AG09319 (cell line): ENCODE measurements at places on chromosomes 5 and 9.

- no peak for DNase-seq
Measured at GRCh38 chr9:113991714-113992113, 86.4 kb downstream of the AMBP start.

DNA sequence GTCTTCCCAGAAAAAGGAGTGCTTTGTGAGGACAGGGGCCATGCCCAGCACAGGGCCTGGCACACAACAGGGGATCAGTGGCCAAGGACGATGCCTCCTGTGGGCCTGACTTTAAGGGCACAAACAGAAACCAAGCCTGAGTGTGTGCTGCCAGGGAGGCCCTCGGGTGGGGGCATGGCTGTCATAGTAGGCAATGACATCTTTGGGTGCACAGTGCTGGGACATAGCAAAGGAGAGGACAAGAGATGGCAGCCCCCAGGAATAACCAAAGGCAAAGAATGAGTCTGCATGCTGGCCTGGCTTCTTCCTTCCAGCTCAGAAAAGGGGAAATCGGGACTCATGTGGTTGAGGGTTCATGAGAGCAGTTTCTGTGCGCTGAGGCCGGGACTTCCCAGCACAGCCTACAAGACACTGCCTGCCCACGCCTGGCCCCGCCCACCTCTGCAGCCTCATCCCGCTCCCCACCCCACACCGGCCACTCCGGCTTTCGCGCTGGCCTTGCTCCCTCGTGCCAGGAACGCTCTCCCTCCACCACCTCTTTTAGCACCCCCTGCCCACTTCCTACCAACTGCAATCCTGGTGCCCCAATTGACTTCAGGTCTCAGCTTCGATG lies 13.8 kb upstream of the LHX2 start:
- DNase-seq, result no peak

GRCh38 chr9:96555567-96556386 lies 63.9 kb downstream of the CDC14B start:
- DNase-seq, result no peak

- DNase-seq, result no peak
Measured at GRCh38 chr5:81558188-81558587, 164.3 kb upstream of the ACOT12 start.

GRCh38 chr5:17190799-17191391 lies 26.5 kb upstream of the BASP1 start:
- DNase-seq, result no peak

- no peak for DNase-seq
Measured at GRCh38 chr5:55533521-55534435, 986 bp downstream of the PLPP1 start.

DNA sequence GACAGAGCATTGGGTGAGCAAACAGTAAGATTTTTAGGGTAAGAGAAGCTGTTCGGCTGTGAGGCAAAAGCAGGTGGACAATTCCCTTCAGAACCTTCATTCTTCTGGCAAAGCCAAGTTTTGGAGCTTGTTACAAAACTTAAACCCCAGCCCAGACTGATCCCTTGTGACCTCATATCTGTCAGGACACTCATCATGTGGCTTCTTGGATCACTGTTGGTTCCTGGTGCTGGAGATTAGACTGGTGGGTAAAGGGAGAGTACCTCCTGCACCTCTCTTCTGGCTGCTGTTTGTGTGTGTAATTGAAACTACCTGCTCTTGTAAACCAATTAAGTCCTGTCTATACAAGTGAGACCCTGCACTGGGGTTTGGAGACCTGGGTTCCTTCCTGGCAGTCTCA lies 21.0 kb downstream of the LARP1 start:
- DNase-seq, result no peak

DNA sequence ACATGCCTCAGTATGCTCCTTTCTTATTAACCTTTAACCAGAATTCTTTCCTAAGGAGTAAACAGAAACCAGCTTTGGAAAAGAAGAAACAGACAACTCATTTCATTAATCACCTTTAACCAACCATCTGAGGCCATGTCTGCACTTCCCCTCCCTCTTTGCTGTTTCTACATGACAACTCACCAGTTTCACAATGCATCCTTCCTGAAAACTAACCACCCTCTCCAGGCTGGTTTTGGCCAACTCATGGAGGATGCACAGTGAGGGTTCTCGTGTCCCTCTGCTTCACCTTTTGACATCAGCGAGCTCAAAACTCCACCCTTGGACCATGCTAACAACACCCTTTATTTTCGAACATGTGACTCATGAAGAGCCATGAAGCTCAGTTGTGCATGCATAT lies 244.1 kb downstream of the ELAVL2 start:
- DNase-seq, result no peak

DNA sequence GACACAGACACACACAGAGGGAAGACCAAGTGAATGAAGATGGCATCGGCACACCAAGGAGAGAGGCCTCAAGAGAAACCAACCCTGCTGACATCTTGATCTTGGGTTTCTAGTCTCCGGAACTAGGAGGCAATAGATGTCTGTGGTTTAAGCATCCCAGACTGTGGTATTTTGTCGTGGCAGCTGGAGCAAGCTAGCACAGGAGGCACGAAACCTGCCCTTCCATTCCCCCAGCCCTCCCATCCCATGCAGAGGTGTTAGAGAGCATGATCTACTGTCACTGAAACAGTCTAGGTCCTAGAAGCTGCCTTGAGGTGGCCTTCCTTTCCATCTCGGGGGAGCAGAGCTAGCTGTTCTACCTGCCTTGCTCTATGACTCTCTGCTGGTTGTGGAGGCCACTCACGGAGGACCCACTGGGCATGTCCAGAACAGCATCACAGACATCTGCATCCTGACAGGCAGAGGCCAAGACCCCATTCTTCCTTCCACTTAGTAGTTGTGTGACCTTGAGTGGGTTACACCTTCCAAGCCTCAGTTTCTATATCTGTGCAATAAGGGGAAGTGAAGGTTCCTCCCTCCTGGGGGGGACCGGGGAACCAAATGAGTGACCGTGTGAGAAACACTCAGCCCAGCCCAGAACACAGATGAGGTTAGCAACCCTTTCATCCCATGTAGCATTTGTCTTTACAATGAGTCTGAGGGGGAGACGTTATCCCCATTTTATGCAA lies 134.3 kb upstream of the BOD1 start:
- DNase-seq, result no peak
